Peyer's patch (tissue), 4 donors: ENCODE measurements at places on chromosomes 11 and 22.
A peak's percentile ranks its signal among the peaks of the same experiment; 100 is the strongest.

- no peak overlapping the region for H3K4me3 ChIP-seq
- no peak for DNase-seq
- no peak overlapping the region for H3K27ac ChIP-seq
- no peaks in the 10 kb centered on the region for H3K27me3 ChIP-seq
- no peaks in the 10 kb centered on the region for H3K36me3 ChIP-seq
These were observed 2.5 kb upstream of the CD82 start for GRCh38 chr11:44562845-44563460.

- H3K27ac ChIP-seq: no peak overlapping the region
- peak; percentile 8 for DNase-seq
- no peaks in the 10 kb centered on the region for H3K36me3 ChIP-seq
- no peak overlapping the region for H3K4me3 ChIP-seq
- H3K4me1 ChIP-seq: no peaks in the 10 kb centered on the region
These were observed 18.6 kb upstream of the FGF3 start for GRCh38 chr11:69837791-69838190.

DNA sequence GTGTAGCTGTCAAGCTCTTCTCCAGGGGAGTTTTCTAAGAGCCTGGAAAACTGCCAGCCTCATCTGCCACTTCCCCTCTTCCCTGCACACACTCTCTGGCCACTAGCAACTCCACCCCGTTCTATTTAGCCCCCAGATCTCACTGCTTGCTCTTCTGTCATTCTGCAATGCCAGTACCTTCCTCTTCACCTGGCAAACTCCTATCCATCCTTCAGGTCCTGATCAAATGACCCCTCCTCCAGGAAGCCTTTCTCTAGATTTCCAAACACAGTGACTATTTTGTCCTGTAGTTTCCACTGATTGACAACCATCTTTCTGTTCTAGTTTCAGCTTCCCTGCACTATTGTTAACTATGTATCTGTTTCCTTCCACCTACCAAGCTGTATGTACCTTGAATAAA lies 437.7 kb downstream of the SOX6 start:
- no peaks in the 10 kb centered on the region for H3K4me1 ChIP-seq
- H3K27me3 ChIP-seq: no peaks in the 10 kb centered on the region
- H3K27ac ChIP-seq: no peak overlapping the region
- no peak for DNase-seq
- no peak overlapping the region for H3K4me3 ChIP-seq
- H3K36me3 ChIP-seq: no peaks in the 10 kb centered on the region

DNA sequence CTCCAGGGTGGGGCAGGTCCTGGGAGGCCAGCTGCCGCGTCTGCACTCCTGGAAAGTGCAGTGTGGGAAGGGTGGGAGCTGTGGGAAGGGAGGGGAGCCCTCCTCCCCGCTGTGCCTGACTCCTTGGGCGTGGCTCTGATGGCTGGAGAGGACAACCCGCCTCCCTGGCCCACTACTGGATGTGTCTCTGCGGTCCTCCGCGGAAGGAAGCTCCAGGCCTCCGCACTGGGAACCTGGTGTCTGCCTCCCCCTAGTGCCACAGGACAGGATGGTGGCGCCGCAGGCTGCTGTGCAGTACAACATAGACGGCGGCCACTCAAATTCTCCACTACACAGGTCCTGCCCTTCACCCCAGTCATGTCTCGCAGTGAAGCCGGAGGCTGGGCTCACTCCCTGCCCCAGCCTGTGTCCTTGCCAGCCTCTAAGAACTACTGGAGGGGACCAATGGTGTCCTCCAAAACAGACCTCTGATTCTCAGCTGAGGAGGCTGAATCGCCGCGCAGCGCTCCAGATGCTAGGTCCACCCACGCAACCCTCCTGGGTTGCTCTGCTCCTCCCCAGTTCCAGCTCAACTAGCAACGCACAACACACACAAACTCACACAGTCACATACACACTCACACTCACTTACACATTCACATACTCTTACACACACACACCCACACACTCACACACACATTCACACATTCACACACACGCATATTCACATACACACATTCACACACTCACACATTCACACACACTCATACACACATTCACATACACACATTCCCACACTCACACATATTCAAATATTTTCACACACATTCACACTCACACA lies 12.4 kb upstream of the DSCAML1 start:
- no peaks in the 10 kb centered on the region for H3K36me3 ChIP-seq
- H3K4me3 ChIP-seq: no peak overlapping the region
- H3K27ac ChIP-seq: peak overlapping the region; percentile 25
- H3K4me1 ChIP-seq: peaks cover 2% of the 10 kb centered on the region
- DNase-seq: peak; percentile 83

DNA sequence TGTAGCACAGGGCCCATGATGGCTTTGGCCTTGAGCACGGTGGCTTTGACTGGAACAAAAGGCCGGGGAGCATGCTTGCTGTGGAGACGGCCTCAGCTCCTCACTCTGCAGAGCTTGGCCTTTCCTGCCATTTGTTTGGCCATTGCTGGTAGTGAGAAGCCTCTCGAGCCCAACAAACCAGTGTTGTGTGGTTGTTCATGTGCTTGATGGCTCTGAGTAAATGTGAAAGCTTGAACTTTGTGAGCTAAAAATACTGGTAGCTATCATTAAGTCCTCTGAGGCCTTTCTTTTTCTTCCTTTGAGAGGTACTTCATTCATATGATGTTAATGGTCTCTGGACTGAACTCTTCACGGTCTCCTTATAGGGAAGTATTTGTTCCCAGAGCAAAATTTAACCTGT lies 39.6 kb downstream of the NAT10 start:
- H3K4me1 ChIP-seq: peaks cover under 1% of the 10 kb centered on the region
- H3K27ac ChIP-seq: no peak overlapping the region
- H3K27me3 ChIP-seq: no peaks in the 10 kb centered on the region
- no peaks in the 10 kb centered on the region for H3K36me3 ChIP-seq
- no peak overlapping the region for H3K4me3 ChIP-seq

DNA sequence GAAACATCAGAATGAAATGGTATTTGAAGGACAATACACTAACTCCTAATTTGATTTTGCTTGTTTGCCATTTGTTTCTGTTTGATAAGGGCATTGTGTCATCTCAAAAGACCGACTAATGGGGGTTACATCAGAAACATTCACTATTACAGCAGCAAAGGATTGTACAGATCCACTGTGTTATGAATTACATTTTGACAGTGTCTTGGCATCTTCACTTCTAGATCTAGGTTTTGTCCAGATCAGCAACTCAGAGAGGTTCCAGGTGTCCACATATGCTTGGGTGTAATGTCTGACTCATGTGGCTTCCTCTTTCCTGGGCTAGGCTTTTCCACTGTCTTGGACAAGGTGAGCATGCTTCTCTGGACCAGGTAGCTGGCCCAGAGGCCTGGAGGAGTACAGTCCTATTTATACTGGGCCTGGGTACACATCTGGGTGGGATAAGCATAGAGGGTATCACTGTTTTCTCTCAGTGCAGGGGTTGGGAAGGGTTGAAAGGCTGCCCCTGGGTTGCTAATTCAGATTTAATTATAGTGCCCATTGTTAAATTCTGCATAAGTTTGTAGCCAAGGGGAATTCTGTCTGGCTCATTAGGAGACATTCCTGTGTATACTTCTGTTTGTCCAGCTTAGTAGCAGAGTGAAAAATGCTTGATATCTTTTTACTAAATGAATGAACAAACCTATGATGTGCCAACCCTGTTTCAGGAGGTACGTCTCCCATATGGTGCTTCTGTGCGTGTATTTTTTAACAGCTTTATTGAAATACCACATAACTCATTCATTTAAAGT lies 23.8 kb downstream of the DDI1 start:
- no peak for DNase-seq
- H3K27me3 ChIP-seq: no peaks in the 10 kb centered on the region
- H3K4me3 ChIP-seq: no peak overlapping the region
- no peaks in the 10 kb centered on the region for H3K4me1 ChIP-seq
- H3K27ac ChIP-seq: no peak overlapping the region

- no peaks in the 10 kb centered on the region for H3K27me3 ChIP-seq
- H3K4me1 ChIP-seq: no peaks in the 10 kb centered on the region
- DNase-seq: no peak
- no peaks in the 10 kb centered on the region for H3K36me3 ChIP-seq
- no peak overlapping the region for H3K27ac ChIP-seq
- no peak overlapping the region for H3K4me3 ChIP-seq
These were observed 23.8 kb upstream of the SCN3B start for GRCh38 chr11:123678246-123678645.

DNA sequence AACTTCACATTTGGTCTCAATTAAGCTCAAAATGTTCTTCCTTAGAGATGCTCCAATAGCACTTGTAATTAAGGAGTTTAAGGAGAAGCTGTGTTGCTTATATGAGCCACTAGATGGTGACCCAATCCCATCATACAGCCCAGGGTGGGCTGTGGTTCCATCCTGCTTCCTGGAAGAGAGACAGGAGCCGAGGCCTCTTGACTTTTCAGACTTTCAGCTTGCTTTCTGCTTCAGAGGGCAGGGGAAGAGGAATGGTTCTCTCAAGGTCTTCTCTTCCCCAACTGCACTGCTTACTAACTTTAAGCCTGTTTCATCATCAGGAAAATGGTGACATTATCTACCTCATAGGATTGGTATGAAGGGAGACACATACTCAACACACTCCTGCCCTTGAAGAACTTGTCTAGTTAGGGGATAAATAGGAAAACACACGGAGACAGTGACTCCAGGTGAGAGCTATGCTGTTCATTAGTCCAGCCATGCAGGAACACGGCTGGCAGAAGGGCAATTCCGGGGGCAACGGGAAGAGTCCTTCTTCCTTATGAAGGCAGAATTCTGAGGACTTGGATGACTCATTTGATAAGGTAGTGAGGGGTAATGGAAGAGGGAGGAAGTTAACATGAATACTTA lies 20.1 kb downstream of the TMEM218 start:
- DNase-seq: no peak
- peaks cover 3% of the 10 kb centered on the region for H3K36me3 ChIP-seq
- no peak overlapping the region for H3K4me3 ChIP-seq
- no peak overlapping the region for H3K27ac ChIP-seq
- no peaks in the 10 kb centered on the region for H3K27me3 ChIP-seq

DNA sequence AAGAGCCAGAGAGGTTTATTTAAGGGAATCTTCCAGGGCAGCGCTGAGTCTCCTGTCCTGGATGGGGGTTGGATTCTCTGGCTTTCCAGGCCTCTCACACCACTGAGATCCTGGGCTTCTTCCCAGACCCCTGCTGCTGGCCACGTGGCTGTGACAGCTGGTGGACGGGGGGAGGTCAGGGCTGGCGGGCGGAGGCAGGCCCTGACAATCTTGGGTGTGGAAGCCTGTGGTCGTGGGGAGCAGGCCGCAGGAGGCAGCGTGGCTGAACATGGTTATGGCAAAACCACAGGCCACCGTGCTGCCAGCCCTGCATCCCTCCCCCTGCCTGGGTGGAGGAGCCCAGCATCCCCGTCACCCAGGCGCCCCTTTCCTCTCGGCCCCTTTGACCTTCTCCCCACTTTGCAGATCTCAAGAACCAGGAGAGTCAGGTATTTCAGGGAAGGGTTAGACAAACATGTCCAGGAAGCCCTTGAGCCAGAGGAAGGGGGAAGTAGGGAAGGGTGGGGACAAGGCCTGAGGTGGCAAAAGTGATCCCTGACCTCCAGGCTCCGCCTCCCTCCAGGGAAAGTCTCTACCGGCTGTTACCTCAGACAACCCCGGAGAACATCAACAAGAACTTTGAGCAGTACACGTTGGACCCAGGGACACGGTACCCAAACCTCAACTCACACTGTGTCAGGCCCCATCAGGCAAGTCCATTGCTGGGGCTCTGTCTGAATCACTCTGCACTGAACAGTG lies 111.8 kb downstream of the MICAL2 start:
- H3K27ac ChIP-seq: no peak overlapping the region
- H3K36me3 ChIP-seq: no peaks in the 10 kb centered on the region
- H3K4me1 ChIP-seq: peaks cover 33% of the 10 kb centered on the region
- H3K27me3 ChIP-seq: no peaks in the 10 kb centered on the region
- no peak for DNase-seq
- no peak overlapping the region for H3K4me3 ChIP-seq

GRCh38 chr22:25496396-25497064 lies 67.9 kb upstream of the GRK3 start:
- DNase-seq: no peak
- H3K36me3 ChIP-seq: no peaks in the 10 kb centered on the region
- H3K27ac ChIP-seq: no peak overlapping the region

- no peak for DNase-seq
- H3K27me3 ChIP-seq: no peaks in the 10 kb centered on the region
- H3K4me3 ChIP-seq: no peak overlapping the region
- no peaks in the 10 kb centered on the region for H3K4me1 ChIP-seq
These were observed 150.9 kb upstream of the THY1 start for GRCh38 chr11:119573858-119574257.

DNA sequence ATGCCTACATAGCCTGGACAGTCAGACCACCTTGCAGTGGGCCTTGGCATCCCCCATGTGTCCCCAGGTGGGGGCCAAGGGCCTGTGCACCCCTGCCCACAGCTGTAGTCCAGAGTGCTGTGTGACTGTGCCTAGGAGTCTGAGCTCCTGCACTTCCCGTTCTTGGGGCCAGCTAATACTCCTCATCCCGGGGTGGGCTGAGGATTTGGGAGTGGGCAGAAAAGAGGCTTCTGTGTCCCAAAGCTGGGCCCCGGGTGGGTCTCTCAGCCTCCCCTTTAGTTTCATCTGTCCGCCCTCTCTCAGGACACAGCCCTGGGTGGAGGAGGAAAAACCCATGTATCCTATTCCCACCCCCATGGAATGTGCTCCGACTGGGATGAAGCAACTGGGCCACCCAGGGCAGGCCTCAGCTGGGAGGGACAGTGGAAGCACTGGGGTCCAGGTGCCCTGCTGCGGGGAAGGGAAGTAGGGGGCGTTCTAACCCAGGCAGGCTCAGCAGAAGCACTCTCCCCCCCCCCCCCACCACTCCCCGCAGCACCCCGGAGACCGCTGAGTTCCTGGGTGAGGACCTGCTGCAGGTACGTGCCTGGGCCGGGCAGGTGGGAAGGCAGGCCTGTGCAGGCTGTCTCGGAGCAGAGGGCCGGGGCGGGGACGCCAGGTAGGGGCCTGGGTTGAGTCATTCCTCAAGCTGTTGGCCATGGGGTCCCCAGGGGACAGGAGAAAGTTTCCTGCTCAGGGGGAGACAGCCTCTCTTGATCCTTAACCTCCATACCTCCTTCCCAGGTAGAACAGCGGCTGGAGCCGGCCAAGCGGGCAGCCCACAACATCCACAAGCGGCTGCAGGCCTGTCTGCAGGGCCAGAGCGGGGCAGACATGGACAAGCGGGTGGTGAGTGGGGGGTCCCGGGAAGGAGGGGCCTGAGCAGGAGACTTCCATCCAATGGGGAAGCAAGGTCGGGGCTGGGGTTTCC lies 1.4 kb downstream of the SH3BP1 start:
- H3K4me1 ChIP-seq: peaks cover 48% of the 10 kb centered on the region
- H3K4me3 ChIP-seq: peak overlapping the region; percentile 54
- peak; percentile 71 for DNase-seq
- no peaks in the 10 kb centered on the region for H3K27me3 ChIP-seq

GRCh38 chr11:14971865-14972580 lies at the start of gene CALCA:
Gene CALCA, minus strand, starts transcription at chr11:14972351. Its CDS starts 1,159 bp downstream, at chr11:14971192.
- H3K4me3 ChIP-seq: no peak within 1 kb of the TSS
- no peak for DNase-seq
- no peak within 1 kb of the TSS for H3K27ac ChIP-seq
- no peaks in the 10 kb centered on the region for H3K27me3 ChIP-seq
- no peaks in the 10 kb centered on the region for H3K36me3 ChIP-seq

GRCh38 chr11:123437236-123437979 lies 7.3 kb downstream of the GRAMD1B start:
- no peak overlapping the region for H3K27ac ChIP-seq
- H3K4me1 ChIP-seq: no peaks in the 10 kb centered on the region
- H3K27me3 ChIP-seq: no peaks in the 10 kb centered on the region
- DNase-seq: no peak
- no peaks in the 10 kb centered on the region for H3K36me3 ChIP-seq
